Body of pancreas (tissue), 4 donors: ENCODE measurements at places on chromosomes 12 and 14.

- no peak for DNase-seq
Measured at GRCh38 chr12:111764120-111764821, 2.5 kb upstream of the ALDH2 start.

GRCh38 chr12:34333337-34333736 is 311.0 kb downstream of the ALG10 start:
- DNase-seq, result no peak

GRCh38 chr12:92424338-92424737 is 278.5 kb upstream of the PLEKHG7 start:
- DNase-seq, result no peak

DNA sequence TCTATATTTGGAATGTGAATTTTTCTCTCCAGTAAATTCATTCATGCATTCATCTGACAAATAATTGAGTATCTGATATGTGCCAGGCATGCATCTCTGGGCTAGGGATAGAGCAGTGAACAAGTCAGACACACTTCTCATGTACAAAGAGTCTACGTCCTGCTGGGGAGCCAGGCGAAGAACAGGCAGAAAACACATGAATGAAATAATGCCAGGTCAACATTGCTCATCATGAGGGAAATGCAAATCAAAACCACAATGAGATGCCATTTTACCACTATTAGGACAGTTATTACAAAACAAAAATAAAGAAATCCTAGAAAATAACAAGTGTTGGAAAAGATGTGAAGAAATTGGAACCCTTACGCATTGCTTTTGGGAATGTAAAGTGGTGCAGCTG is 90.3 kb downstream of the PAX9 start:
- DNase-seq, result no peak

DNA sequence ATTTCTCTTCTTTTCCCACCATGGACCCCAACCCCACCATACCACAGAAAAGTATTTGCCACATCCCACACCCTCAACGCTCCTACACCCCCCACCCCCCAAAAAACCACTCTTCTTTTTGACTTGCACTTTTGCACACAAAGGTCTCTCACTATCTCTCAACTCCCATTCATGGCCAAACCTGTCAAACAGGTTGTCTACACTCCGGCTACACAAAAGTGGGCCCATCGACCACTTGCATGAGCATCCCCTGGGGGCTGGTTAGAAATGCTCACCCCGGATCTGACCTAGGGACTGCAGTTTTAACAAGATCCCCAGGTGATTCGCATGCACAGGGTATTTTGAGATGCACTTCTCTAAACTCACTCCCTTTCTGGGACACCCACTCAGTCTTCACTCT is 248.2 kb downstream of the DPF3 start:
- DNase-seq, result no peak

DNA sequence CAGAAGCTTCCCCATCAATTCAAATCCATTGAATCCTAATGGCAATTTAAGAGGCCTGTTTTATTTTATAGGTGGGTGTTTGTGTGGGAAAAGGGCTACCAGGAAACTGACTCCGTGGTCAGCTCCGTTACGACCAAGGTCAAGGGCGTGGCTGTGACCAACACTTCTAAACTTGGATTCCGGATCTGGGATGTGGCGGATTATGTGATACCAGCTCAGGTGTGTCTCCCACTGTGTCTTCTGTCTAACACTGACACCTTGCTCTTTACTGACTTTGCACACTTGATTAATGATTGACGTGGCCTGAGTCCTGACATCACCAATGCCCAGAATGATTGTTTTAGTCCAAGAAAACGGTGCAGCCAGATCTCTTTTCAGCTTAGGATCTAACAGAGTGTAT is 7.1 kb downstream of the P2RX4 start:
- no peak for DNase-seq

GRCh38 chr12:130993759-130994670 is 40.3 kb downstream of the ADGRD1 start:
- DNase-seq, result no peak
